Retinal pigment epithelial cell (primary cell): ENCODE measurements at places on chromosomes 16 and 17.

GRCh38 chr17:10121971-10122707 is 76.3 kb downstream of the GAS7 start:
- no peak for DNase-seq

DNA sequence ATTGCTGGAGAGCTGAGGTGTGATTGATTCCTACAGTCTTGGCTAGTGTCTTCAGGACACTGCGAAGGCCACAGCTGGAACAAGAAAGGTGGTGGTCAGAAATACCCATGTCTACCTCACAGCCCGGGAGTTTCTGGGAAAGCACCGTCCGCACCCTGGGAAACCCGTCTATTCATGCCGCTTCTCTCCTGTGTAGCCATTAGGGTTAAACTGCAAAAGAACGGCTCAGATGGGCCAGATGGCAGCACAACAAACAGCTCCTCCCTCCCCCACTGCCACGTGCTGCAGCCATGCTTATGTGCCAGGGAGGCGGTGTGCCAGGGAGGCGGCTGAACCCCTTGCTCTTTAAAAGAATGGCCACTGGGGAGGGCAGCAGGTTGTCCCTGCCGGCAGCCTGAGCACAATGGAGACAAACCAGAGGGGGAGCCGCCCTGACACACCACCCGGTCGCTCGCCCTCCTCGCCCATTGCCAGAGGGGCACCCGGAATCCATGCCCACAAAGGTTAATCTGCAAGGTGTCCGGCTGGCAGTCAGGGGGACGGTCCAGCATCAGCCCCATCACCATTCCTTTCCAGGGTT is 65.2 kb downstream of the CYTH1 start:
- no peak for DNase-seq

DNA sequence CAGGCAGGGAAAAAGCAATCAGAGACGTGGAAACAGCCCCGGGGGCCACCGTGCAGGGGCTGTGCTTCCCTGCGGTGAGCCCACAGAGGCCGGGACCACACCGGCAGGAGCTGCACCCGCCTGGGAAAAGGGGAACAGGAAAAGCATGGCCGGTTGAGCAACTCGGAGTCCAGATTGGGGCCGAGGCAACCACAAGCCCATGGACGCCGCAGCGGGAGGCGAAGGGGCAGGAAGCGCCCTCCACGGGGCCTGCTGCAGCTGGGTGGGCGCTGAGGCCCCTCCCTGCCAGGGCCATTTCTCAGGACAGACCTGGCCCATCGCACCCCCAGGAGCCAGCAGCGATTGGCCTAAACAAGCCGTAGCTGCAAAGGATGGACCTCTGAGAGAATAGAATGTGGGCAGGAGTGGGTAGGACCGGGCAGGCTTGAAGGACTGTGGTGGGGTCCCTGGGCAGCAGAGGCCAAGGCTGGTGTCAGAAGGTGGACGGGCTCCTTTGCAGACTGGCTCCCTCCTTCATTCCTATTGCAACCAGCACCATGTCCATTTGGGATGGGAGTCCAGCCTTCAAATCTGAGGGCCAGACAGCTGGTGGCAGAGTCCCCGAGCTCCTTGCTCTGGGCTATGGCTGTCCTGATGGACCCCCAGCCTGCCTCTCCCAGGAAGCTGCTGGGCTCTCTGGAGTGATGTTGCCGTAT is 30.4 kb downstream of the COX4I1 start:
- no peak for DNase-seq

DNA sequence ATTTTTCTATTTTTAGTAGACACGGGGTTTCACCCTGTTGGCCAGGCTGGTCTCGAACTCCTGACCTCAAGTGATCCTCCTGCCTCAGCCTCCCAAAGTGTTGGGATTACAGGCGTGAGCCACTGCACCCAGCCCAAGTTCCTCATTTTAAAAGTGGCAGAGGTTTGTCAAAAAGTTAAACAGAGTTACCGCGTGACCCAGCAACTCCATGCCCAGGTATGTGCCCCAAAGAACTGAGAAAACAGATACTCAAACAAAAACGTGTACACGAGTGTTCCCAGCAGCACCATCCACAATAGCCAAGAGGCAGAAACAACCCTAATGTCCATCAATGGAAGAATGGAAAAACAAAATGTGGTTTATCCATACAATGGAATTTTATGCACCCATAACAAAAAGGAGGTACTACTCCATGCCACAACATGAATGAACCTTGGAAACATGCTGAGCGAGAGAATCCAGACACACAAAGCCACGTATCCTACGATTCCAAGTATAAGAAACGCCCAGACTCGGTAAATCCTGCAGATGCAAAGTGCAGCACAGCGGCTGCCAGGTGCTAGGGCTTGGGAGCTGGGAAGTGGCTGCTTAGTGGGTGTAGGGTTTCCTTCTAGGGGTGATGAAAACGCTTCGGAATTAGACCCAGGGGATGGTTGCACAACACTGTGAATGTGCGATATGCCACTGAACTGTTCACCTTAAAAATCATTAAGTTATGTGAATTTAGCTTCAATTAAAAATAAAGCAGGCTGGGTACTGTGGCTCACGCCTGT is 24.8 kb downstream of the ADCY9 start:
- DNase-seq: no peak

GRCh38 chr16:53755026-53755910 is 51.3 kb downstream of the FTO start:
- DNase-seq: peak; percentile 40

DNA sequence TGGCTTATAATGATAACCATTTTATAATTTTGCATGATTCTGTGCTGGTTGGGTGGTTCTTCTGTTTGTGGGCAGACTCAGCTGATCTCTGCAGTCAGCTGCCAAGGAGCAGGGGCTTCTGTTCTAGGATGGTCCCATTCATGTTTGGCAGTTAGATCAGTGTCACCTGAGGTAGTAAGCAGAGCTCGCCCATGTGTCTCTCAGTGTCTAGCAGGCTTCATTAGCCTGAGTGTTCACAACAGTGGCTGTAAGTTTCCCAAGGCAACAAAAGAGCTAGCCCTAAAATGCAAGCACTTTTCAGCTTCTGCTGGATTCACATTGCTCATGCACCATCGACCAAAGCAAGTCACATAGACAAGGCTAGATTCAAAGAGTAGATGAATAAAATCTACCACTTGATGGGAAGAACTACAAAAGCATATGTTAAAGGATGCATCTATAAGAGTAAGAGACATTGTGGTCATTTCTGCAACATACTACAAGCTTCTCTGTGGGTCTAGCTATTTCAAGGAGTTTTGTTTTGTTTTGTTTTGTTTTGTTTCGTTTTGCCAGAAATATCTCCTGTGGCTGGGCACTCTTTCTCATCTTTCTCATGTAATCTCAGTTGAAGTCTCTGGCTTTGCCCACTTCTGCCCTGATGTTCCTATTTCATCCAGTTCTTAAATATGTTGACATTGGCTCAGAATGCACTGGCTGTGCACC is 180.8 kb downstream of the HS3ST4 start:
- no peak for DNase-seq

DNA sequence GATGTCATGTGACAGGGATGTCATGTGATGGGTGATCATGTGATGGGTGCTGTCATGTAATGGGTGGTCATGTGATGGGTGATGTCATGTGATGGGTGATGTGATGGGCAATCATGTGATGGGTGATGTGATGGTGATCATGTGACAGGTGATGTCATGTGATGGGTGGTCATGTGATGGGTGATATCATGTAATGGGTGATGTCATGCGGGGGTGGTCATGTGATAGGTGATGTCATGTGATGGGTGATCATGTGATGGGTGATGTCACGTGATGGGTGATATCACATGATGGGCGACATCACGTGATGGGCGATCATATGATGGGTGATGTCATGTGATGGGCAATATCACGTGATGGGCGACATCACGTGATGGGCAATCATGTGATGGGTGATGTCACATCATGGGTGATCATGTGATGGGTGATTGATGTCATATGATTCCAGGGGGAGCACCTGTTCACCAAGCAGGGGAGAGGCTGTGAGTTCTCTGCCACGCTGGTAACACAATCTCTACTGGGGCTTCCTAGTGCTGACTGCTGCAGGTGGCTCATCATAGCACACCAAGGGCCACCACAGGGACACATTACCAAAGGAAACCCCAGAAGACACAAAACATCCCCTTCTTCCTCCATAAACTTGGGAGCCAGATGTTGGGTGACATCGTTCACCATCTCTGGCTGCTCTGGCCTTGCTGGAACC is 16.5 kb downstream of the CD300LB start:
- DNase-seq: peak; percentile 4

- no peak for DNase-seq
Observed at GRCh38 chr17:62673614-62674362, 46.3 kb downstream of the MRC2 start.

DNA sequence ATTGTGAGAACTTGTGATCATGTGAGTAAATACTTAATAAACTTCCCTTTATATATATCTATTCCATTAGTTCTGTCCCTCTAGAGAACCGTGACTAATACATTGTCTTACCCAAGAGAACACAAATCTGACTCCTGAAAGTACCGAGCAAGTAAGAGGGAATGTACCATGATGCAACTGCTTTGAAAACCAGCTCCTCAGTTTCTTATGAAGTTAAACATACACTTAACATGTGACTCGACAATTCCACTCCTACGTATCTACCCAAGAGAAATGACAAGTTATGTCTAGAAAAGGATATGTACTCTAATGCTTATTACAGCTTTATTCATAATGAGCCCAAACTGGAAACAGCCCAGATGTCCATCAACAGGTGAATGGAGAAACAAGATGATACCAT is 8.8 kb upstream of the GJD3 start:
- DNase-seq: no peak

DNA sequence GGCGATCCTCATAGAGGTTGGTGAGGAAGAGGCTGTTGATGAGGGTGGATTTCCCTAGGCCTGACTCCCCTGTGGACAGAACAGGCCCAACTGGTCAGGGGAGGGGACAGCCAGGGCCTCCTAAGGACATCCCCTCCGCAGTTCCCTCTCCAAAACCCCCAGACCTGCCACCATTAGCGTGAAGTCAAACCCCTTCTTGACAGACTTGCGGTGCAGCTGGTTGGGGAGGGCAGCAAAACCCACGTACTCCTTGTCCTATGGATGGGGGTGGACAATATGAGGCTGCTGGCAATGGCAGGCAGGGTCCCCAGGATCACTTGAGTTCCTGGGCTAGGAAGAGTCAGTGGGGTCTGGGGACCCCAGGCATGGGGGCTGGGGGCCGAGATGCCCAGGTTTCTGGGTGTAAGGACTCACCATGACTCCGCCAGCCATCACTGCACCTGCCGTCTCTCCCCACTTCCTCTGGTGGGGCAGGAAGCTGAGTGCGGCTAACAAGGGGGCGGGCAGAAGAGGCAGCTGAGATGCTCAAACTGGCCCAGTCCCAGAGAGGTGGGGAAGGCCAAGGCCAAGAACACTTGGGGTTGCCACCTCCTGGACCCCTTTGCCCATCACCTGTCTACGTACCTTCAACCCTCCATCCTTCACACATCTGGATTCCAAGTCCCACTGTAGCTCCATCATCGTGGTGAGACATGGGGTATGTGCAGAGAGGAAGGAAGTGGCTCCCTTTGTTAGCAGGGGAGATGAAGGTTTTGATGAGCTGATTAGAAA is at the start of gene SEPTIN1:
TSS of gene SEPTIN1 (minus strand) at position 451 of the 771 bp plus-strand sequence. CDS start at position 432, 19 bp downstream.
- no peak for DNase-seq

DNA sequence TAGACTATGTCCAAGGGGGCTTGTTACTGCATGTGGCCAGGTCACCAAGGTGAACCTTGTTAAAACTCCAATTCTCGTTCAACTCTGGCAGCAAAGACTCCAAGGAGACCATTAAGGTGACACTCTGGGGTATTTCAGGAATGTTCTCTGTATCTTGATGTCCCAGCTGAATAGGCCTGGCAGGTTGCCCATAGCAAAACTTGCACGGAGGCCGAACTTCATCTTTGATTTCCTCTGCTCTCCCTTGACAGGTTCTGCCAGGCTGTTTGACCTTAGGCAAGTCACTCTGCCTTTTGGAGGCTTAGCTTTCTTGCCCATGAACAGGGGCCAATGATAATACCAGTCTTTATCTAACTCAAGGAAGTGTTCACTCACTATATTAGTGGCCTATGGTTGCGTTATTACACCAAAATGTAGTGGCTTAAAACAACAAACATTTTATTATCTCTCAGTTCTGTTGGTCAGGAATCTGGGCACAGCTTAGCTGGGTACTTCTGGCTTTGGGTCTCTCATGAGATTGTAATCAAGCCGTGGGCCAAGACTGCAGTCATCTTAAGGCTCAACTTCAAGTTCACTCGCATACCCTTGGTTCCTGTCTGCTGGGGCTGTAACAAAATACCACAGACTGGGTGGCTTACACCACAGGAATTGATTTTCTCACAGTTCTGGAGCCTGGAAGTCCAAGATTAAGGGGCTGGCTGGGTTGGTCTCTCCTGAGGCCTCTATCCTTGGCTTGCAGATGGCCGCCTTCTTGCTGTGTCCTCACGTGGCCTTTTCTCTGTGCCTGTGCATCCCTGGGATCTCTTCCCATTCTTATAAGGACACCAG is 168.5 kb downstream of the UTP18 start:
- no peak for DNase-seq

DNA sequence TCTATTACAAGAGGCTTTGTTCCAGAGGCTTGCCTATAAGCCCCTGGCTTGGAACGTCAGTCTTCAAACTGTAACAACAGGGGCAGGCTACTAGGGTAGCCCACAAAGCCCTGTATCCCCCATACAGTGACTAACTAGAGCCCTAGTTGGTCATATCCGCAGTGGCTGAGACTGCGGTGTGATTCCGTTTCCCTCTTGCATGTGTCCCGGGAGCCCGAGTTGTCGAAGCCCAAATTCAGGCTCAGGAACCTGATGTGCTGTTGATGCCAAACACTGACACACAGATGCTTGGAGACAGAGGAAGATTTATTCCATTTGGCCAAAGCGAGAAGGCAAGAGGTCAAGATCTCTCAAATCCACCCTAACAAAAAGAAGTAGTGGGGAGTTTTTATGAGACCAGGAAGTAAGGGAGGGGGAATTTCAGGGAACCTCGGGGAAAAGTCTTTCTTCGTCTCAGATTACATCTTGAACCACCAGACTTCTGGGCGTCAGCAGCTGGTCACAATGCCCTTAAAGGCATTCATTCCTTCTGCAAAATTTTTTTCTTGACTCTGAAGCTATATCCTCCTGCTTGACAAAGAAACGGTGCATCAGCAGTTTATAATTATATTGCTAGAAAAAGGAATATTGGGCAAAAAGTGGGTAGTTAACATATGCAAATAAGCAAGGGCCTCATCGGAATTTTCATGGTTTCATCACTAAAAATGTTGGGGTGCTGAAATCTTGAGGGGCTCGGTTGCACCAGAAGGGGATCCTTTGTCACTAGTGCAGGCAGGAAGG is 879 bp downstream of the SLFN5 start:
- no peak for DNase-seq

DNA sequence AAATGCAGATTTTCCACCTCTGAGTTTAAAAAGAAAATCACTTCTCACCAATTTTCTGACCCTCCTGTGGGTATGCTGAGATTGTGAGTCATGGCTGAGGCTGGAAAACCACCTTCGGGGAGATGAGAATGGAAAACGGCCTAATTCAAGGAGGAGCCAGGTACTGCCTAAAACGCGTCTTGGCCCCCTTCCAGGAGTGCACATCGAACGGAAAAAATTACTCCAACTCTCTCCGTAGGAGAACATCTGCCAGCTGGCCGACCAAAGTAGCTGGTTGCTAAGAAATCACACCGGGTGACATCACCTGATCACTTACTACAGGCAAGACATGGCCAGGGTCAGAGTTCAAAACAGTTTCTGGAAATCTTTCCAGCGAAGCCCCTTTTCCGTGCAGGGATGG is 107.6 kb downstream of the ZNF423 start:
- DNase-seq: no peak

GRCh38 chr16:48542020-48542473 is 67.9 kb downstream of the N4BP1 start:
- no peak for DNase-seq

- DNase-seq: peak; percentile 15
Observed at GRCh38 chr16:46857368-46857945, 26.5 kb upstream of the C16orf87 start.
